ENCODE measurements at places on chromosomes 12 and 14.

GRCh38 chr12:3601461-3602150 lies 110.6 kb downstream of the PRMT8 start:
- no peak for DNase-seq

DNA sequence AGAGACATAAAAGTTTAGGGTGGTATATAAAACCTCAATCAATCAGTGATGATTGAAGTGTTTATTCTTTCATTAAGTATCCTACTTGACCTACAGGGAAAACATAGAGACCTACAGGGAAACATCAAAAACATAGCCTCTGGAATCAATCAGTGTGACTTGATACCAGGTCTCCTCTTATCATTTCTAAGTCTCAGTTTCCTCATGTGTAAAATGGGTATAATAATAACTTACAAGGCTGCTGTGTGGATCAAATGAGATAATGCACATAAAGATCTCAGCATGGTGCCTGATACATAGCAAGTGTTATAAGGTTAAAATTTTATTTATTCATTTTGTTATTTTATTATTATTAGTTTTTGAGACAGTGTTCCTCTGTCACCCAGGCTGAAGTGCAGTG lies 22.2 kb upstream of the GNPTAB start:
- DNase-seq: no peak

GRCh38 chr14:90111895-90112534 lies 50.2 kb downstream of the KCNK13 start:
- DNase-seq: no peak

GRCh38 chr12:94157181-94157580 lies 8.8 kb downstream of the PLXNC1 start:
- DNase-seq: no peak

GRCh38 chr14:21162081-21162480 lies 6.2 kb upstream of the OR5AU1 start:
- no peak for DNase-seq

- no peak for DNase-seq
Observed at GRCh38 chr12:119154435-119154818, 24.3 kb upstream of the HSPB8 start.

GRCh38 chr12:113056631-113057488 lies at the start of gene DTX1:
DTX1 (plus strand) TSS chr12:113056730; CDS start chr12:113058193, 1,463 bp downstream.
- no peak for DNase-seq

GRCh38 chr12:69619050-69619449 lies 8.3 kb upstream of the LRRC10 start:
- DNase-seq: no peak

DNA sequence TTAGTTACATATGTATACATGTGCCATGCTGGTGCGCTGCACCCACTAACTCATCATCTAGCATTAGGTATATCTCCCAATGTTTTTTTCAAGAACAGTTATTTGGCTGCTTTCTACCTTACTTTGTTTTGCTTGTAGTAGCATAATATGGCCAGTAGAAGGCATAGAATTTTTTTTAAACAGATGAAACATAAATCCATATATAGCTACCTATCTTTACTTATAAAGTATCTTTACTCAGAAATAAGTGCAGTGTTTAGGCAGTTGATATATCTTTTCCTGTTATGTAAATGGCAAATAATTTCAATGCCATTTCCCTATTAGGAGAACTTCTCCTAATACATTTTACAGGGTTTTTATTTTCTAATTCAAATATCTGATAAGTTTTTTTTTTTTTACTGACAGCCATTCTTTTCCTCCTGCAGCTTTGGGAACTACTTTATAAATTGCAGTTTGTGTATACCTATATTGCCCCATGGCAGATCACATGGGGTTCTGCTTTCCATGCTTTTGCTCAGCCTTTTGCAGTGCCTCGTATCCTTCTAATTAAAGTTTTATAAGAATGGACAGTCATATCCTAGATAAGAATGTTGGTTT lies 143.1 kb downstream of the PCNX1 start:
- peak; percentile 14 for DNase-seq

GRCh38 chr14:59275668-59276067 lies 87.2 kb downstream of the DAAM1 start:
- no peak for DNase-seq

DNA sequence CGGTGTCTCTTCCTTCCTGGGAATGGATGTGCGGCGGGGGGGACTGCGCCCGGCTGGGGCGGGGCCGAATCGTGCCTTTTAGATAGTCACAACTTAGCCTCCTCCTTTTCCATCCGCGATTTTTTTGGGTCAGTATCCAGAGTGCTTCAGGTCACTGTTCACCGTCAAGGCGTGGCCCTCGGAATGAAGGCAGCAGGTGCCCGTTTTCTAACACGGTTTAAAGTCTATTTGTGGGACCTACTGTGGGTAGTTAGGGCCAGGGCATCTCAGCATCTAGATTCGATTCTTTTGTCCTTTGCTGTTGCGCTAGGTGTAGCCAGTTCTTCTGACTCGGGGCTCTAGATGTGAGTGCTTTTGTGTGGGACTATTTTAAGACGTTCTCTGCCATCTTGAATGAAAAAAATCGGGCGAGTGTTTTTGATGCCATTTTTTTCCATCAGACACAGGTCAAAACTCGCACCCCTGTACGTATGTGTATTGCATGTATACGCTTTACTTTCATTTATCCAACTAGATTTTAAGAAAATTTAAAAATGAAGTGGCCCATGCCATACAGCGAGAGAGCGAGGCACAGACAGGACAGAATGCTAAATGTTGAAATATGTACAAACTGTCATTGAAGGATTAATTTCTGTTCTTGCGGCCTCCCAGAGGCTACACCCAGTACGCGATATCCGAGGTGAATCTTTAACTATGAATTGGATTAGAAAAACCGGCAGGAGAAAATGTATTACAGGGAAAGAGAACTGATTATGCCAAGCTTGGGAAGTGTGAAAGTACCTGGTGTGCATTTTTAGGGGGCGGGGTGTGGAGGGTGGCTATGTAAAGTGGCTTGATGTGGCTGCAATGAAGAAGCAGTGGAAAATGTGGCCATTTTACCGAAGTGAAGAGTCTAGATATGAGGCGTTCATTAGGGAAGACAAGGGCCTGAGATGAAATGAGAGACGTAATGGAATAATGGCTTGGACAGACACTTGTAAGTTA lies 835 bp downstream of the VEZT start:
- DNase-seq: no peak

- DNase-seq: no peak
Observed at GRCh38 chr14:41298328-41298690, 308.4 kb upstream of the LRFN5 start.

GRCh38 chr14:77044783-77045237 lies 16.3 kb upstream of the IRF2BPL start:
- DNase-seq: no peak

- DNase-seq: no peak
Observed at GRCh38 chr14:99706107-99706900, 22.2 kb downstream of the CYP46A1 start.

- no peak for DNase-seq
Observed at GRCh38 chr12:112813836-112814235, 22.3 kb downstream of the RPH3A start.

GRCh38 chr12:98227162-98227561 lies 288.2 kb upstream of the TMPO start:
- DNase-seq: peak; percentile 21

DNA sequence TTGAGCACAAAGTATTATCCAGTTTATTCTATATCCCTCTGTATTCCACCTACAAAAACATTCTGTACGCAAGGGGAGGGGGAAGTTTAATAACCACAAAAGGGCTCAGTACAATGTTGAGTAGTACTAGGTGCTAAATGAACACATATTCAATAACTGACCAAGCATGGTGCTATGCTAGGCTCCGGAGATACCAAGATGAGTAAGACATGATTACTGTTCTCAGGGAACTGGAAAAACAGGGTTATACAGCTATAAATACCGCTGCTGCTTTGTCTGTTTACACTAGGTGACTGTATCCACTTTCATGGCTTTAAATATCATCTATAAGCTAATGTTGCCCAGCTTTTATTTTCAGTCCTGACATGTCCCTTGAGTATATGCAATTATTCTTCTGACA lies 135.8 kb downstream of the INSM2 start:
- peak; percentile 85 for DNase-seq

GRCh38 chr14:69171569-69171968 lies 18.6 kb upstream of the DCAF5 start:
- no peak for DNase-seq

DNA sequence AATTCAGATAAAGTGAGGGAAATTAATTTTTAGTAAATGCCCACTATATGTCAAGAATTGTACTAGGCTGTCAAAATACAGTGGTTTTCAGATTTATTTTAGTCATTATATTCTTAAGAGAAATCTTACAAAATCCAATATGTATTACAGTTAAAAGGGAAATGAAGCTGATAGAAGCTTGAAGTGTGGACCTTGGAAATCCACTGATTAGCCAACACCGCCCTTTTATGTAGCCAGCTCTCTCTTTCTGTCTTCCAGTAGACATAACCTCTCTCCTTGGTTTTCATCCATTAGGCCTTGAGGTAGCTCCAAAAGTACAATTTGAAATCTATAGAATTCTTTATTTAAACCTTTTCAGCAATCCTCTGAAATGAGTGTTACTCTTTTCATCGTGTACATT lies 63.2 kb downstream of the USP15 start:
- no peak for DNase-seq

- no peak for DNase-seq
Observed at GRCh38 chr12:130009961-130010360, 106.1 kb upstream of the TMEM132D start.

DNA sequence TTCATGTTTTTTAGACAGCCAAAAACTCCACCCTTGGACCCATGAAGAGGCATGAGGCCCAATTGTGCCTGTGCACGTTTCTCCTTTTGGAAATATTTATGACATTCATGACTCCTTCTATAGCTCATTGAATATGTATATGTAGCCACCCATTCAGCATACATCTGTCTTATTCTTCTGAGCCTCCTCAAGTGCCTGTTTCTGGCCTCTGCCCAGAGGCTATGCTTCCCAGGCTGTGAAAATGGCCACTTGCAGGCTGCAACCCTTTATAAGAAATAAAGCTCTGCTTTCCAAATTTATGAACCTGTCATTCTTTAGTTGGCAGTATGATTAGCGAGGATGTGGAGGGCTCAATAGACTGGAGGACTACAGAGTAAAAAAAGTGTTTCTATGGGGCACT lies 35.3 kb downstream of the TSPAN19 start:
- DNase-seq: no peak

DNA sequence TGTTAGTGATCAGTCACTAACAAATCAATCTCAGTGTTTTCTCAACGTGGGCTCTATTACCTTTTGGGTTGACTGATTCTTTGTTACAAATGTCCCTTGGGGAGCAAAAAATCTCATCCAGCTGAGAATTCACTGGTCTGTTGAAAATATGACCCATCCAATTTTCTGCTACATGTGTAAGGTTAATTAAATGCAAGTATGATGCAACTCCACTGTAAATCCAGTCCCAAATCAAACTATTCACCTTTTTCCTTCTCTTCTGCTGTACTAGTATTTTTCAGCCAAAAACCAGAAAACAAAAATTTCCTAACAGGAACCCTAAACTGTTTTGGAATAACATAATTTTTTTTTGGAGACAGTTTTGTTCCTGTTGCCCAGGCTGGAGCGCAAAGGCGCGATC lies 2.2 kb downstream of the ERH start:
- DNase-seq: no peak

DNA sequence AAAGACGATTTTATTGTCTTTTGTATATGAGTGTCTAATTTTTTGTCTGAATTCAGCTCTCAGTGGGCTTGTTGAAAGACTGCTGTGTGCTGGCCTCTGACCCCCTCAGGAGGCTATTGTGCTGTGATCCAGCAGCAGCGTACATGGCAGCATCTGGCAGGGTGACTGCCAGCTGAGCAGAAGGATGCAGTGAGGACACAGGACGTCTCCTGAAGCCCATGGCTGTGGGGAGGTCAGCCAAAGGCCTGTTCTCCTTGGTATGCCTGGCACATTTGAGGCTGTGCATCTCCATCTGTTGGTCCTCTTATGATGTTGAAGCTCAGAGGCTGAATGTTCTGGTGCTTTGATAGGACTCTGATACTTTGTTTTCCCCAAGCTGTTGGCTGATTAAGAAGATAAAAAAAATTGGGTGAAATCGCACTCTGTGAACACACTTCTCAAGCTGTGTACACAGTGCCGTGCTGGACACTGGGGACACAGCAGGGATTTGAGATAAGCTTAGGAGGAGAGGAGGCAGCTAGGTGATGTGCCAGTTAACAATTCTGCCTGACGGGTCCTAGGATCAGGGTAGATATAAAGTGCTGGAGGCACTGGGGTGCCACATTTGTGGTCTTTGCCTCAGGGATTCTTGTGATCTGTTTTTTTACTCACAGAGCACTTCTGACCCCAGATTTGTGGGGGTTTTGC lies 37.5 kb downstream of the EID3 start:
- DNase-seq: no peak

DNA sequence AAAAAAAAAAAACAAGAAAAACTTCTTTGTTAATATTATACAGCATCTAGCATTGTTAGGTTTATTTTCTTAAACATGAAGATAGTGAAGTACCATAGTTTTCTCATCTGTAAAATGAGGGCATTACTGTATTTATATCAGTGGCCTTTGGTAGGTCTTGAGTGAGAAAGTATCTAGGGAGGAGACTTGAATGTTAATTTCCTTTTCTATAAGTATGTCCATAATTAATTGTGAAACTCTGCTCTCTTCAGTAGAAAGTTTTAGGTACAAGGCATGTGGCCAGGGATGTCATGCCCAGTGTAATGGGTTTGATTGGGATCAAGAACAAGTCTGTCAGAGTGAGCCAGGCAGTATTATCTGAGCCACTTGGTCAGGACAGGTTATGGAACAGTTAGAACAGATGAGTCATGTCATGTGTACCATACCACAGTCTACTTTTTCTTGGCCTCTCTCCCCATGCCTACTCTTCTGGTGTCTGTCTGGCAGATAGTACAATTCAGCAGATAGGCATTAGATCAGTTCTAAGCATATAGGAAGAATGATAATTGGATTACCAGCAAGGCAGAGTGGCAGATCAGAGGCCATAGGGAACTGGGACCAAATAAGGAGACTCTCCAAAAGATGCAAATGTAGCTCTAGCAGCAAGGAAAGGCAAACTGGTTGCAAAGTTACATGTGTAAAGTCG lies 30.4 kb downstream of the FBXO34 start:
- peak; percentile 30 for DNase-seq

- DNase-seq: peak; percentile 91
Observed at GRCh38 chr12:105053116-105053572, 31.1 kb downstream of the ALDH1L2 start.

DNA sequence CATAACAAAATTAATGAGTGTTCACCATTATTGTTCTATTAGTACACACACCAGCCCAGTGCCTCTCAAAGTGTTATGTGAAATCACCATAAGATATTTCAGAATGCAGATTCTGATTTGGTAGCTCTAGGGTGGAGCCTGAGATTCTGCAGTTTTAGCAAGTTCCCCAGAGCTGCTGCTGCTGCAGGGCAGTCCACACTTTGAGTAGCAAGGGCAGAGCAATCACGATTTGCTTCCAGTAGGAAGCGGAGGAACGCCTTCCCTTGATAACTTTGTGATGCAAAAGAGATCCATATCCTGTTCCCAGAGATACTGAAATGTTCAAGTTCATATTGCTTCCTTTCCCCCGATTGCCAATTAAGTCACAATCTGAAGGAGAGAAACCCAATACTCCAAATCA lies 57.9 kb downstream of the SLC17A8 start:
- DNase-seq: no peak

All from T47D (cell line).